ENCODE measurements at places on chromosomes 11 and 22.
A peak's percentile ranks its signal among the peaks of the same experiment; 100 is the strongest.

GRCh38 chr22:30813936-30814335, 119.3 kb downstream of the OSBP2 start:
- DNase-seq: no peak

- DNase-seq: no peak
Observed at GRCh38 chr11:22752908-22753310, 76.7 kb downstream of the SVIP start.

DNA sequence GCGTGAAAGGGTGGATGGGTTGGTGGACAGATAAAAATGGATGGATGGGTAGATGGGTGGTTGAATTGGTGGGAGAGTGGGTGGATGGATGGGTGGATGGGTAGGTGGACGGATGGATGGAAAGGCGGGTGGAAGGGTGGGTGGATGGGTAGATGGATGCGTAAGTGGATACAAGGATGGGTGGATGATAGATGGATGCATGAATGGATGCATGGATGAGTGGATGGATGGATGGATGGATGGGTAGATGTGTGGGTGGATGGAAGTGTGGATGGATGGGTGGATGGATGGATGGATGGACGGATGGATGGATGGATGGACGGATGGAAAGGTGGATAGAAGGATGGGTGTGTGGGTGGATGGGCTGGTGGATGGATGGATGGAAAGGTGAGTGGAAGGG, 77.0 kb upstream of the GRK3 start:
- DNase-seq: no peak

DNA sequence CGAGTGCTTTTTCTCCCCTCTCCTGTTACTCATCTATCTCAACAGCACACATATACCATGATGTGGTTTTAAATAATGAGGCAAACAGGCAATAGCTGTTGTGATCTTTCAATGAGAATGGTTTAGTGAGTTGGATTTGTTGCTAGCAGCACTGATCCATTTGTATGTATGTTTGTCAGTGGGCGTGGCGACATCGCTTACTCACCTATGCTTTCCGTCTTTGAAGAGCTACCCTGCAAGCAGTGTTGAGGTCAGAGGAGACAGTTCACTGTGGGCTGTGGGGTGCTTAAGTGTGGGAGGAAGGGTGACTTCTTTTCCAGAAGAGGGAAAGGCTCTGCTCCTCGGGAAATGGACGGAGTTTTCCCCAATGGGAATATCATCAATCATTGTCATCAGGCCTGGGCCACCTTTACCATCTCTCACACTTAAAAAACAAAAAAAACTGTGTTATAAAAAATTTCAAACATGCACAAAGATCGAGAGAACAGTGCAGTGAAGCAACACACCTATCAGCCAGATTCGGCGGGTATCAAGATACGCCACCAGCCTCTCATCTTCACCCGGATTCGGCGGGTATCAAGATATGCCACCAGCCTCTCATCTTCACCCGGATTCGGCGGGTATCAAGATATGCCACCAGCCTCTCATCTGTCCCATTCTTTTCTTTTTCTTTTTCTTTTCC, 83.8 kb downstream of the TBC1D22A start:
- no peak for DNase-seq

DNA sequence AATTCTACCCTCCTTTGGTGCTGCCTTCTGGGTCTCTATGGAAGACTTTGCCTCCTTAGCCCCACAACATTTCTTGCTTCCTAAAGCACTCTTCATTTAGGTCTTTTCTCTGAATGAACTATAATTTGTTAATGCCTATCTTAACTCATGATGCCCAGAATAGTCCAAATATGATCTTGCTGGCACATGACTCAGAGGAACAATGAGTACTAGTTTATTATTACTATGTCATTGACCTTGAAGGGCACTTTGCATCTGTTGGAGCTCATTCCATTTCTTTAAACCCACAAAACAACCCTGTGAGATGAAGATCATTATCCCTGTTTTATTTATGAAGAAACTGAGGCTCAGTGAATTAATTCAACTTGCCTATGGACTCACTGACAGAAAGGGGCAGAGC, 320.2 kb upstream of the PLET1 start:
- DNase-seq: no peak

DNA sequence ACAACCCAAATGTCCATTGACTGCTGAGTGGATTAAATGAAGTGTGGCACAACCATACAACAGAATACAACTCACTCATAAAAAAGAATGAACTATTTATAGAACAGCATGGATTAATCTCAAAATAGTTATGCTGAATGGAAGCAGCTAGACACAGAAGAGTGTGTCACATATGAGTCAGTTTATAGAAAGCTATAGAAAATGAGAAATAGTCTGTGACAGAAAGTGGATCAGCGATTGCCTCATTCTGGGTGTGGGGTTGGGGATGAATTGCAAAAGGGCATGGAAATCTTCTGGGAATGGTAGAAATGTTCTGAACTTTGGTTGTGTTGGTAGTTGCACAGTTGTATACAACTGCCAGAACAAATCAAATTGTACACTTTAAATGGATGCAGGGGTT, 37.4 kb downstream of the PRR5L start:
- DNase-seq: no peak

DNA sequence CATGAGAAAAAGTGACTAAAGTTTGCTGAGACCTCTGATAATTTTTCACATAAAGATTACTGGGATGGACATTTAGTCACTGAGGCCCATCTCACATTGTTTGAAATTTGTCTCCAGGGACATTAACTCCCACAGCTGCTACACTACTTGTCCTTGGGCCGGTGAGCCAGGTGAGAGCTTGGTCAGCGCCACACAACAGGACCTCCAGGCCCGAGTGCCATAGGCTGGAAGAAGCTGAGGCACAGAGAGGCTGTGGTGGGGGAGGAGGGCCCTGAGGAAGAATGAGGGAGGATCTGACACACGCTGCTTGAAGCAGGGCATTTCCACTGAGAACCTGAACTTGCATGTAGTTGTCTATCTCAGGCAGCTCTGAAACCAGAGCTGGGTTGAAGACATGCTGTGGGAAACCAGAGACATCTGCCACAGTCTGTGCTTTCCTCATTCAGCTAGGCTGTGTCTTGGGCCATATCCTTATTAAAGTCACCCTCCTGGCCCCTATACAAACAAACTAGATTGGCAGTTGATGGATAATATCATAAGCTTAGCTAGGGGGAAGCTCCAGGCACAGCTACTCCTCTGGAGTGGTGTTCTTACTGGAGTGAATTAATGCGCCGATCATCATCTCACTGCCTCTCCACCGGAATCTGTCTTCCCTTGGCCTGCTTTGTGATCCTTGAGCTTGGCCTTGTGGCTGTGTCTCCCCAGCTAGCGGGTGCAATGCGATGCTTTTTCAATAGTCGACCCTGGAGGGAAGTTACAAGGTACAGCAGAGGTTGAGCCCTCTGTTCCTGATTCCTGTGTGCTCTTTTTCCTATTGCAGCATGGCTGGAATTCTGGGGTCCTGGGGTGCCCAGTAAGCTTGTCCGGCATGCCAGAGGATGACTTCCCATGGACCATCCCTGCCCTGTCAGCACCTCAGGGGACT, 225.3 kb upstream of the B3GAT1 start:
- no peak for DNase-seq

DNA sequence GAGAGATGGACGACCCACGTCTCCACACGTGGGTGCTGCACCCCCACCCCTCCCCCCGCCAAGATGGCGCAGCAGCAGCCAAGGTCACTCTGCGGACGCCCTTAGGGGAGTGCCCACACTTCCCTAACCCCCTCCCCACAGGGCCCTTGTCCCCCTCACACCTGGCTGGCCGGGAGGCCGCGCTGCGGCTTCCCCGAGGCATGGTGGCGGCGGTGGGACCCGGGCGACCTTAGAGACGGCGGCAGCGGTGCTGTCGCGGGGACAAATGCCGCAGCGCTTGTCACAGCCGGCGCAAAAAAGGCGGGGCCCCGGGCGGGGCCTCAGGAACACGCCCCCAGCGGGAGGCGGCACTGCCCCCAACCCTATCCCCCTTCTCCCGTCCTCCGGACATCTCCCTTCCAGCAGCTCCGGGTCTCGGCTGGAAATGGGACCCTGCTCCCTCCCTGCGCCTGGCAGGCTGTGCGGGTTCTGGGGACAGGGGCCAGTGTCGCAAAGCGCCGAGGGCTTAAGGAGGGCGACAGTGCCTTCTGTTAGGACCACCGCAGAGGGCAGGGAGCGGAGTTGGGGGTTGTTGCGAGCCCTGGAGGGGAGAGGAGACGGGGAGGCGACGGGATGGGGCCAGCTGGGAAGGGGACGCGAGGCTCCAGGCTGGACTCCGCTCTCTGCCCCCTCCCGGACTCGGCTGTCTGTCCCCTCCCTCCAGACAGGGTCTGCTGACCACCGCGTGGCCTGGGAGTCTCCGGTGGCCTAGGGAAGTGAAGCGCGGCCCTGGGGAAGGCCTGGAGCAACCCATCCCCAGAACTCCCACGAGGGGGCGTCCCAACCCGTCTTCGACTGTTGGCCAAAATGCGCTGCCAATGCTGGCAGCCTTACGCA, at the start of gene CHCHD10:
CHCHD10 (minus strand) TSS at position 300 of the 876 bp plus-strand sequence; CDS start at position 202, 98 bp downstream.
- no peak for DNase-seq

- DNase-seq: no peak
Observed at GRCh38 chr11:131816051-131816450, 445.6 kb downstream of the NTM start.

GRCh38 chr11:5937868-5938602, 4.0 kb upstream of the OR56A3 start:
- DNase-seq: no peak

- peak; percentile 92 for DNase-seq
Observed at GRCh38 chr22:24894220-24894975, 52.1 kb downstream of the LHFPL7 start.

GRCh38 chr11:117314840-117315239, 1.2 kb downstream of the BACE1 start:
- no peak for DNase-seq

DNA sequence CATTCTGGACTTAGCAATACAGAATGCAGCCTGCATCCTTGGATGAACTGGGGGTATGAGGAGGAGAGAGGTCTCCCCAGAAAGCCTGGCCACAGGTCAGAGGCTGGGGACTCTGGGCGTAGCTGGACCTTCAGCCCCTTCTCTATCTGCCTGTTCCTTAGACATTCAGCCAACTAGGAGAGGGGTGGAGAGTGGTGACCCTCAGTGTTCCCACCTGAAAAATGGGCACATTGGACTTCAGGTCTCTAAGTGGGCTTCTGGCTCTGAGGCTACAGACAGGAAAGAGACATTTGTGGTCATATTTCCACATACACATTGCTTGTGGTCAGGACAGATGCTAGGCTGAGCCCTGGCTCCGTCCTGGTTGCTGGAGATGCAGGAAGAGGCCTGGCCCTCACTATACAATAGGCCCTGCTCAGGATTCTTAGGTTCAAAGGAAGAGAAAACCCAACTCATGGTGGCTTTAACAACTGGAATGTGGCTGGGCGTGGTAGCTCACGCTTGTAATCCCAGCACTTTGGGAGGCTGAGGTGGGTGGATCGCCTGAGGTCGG, 30.1 kb upstream of the CBX7 start:
- no peak for DNase-seq

GRCh38 chr11:92104349-92104748, 120.3 kb upstream of the FAT3 start:
- no peak for DNase-seq

DNA sequence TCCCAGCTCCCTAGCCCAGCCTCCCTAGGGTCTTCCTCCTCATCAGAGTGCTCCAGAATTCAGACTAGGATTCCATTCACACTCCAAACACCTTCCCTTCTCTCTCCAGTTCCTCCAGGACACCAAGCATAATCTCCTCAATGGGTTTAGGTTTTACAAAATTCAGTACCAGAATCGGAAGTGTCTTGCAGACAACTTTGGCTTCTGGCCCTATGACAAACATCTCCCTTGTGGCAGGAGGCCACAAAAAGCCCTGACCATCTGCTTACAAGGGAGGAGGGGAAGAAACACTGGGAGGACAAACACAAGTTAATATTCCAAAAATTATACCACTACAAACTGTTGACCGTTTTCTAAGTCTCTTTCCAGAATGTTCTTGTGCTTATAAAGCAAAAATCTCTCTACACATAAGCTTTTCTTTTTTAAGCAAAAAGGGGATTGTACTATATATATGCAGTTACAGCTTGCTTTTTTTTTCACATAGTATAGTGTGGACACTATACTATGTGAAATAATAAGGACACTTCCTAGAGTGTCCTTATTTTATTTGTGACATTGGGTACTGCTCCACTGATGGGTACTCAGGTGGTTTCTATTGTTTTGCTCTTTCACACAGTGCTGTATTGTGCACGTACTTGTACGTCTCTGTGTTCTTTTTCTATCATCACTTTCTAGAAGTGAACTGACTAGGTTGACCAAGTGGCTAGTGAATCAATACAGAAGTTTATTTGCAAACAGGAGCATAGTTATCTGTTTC, 78.7 kb downstream of the BDNF start:
- DNase-seq: no peak

GRCh38 chr11:34825670-34826383, 90.4 kb downstream of the APIP start:
- DNase-seq: no peak

GRCh38 chr11:28463826-28464225, 355.6 kb downstream of the METTL15 start:
- no peak for DNase-seq

- no peak for DNase-seq
Observed at GRCh38 chr11:46728659-46729040, 9.6 kb downstream of the F2 start.

DNA sequence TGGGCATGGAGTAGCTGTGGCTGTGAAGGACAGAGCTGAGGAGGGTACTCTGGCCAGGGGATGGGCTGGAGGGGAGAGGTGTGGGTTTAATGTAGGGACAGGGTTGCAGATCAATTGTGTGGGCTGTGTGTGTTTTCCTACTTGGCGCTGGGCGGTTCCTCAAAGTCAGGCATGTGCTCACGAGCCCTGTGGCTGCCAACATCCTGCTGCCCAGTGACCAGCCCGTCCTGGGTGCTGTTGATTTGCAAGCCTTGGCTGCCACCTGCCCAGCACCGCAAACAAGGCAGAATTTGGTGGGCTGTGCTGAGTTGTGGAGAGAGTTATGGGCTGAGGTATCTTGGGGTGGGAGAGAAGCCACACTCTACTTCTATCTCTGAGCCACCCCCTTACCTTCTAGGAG, 69.2 kb downstream of the SCN3B start:
- no peak for DNase-seq

DNA sequence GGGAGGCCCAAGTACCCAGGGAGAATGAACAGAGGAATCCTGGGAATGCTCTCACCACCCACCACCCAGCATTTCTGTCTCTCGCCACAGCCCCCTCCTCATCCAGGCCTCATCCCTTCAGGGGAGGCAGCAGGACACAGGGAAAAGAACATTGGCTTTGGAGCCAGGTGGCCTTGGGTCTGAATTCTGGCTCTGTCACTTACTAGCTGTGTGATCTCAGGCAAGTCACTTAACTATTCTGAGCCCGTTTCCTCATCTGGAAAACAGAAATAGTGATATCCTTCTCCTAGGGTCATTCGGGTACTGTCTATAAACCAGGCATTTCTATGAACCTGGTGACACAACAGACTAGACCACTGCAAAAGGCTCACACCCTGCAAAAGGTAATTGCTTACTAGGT, 22.1 kb downstream of the CHRDL2 start:
- DNase-seq: no peak

DNA sequence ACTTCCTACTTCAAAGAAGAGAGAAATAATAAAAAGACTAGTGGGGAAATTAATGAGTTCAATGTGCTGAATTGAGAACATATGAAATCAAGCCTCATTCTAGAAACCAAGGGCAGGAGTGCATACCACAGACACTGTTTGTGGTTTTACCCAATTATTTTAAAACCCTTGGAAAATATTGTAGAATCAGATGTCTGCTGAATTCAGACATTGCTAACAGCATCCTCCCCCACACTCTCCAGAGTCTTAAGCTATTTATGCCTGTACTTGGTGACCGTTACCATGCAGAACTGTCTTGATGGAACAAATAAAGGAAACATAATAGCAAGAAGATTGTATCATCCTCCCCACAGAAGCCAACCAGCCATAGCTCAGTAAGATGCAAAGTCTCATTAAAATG, 850.1 kb downstream of the NTM start:
- DNase-seq: no peak
